ENCODE measurements at places on chromosomes 4 and X.

GRCh38 chrX:13468096-13468495 is 101.3 kb upstream of the EGFL6 start:
- DNase-seq, result peak; percentile 37

DNA sequence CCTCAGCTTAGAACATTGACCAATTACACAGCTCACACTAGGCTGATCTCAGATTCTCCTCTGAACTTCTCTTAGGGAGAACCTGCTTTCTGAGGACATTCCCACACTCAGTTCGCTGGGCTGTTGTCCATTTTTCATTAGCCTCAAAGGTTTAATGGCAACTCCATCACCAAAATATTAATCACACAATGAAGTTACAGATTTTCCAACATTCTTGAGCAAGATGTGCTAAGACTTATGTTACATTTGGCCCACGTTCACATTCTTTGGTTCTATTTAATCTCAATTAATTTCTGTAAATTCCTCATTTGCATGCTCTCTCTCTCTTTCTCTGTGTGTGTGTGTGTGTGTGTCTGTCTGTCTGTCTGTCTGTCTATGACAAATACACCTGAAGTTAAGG is 82.3 kb upstream of the EDNRA start:
- DNase-seq, result no peak

GRCh38 chr4:173478201-173478912 is 51.7 kb downstream of the HAND2 start:
- DNase-seq, result peak; percentile 45

DNA sequence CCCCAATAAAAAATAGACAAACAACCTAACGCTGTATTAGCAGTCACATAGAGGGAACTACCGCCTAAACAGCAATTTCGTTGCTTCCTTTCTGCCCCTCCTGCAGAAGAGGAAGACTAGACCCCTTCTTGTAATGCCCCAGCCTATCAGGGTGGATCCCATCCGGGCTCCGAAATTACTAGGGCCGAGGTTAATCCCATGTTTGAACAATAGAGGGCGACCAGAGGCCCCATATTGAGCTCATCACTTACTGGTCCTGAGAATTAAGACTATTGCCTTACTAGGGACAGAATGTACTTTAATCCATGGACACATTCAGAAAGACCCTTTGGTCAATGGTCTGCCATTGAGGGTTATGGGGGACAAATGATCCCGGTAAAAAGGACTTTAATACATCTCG is 11.8 kb upstream of the ZNF630 start:
- DNase-seq, result peak; percentile 41

- no peak for DNase-seq
Observed at GRCh38 chr4:911871-912490, 20.1 kb downstream of the GAK start.

- no peak for DNase-seq
Observed at GRCh38 chr4:3234171-3235029, 14.6 kb upstream of the MSANTD1 start.

DNA sequence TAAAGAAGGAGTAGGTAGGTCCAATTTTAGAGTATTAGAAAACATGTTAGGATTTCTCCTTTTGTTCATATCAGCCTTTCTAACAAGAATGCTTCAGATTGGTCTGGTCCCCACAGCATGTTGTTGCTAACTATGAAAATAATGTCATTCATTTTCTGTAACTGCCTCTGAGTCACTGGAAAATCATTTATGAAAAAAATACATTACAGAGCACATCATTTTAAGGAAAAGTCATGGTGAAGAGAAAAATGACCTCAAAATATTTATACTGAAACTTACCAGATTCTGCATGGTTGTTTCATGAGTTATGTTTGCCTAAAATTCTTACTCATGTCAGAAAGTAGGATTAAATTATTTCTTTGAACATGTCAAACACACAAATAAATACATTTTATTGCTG is 35.2 kb downstream of the DTHD1 start:
- no peak for DNase-seq

GRCh38 chr4:123889507-123889906 is 492.9 kb downstream of the SPRY1 start:
- DNase-seq, result peak; percentile 10

- no peak for DNase-seq
Observed at GRCh38 chr4:173415092-173415491, 16.2 kb upstream of the SCRG1 start.

DNA sequence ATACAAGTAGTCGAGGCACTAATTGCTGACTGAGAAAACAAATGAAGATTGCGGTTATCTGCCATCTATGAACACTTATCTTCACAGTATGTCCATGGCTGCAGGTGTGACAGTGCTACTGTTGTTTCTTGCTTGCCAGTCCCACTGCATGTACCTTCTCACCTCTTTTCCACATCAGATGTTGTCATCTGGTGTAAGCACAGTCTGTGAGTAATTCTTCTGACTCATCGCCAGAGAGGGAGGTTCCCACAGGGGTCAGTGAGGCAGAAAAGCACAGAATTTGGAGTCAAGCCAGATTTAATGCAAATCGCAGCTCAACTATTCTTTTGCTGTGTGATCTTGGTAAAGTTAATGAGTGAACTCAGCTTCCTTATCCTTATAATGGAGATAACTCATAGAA is 144.4 kb downstream of the GLRA2 start:
- peak; percentile 77 for DNase-seq

GRCh38 chrX:38664285-38664684 is 102.9 kb downstream of the TSPAN7 start:
- DNase-seq, result peak; percentile 36

- DNase-seq, result peak; percentile 34
Observed at GRCh38 chrX:9133426-9133825, 99.5 kb upstream of the FAM9B start.

- DNase-seq, result no peak
Observed at GRCh38 chr4:36322921-36323354, 41.5 kb downstream of the DTHD1 start.

DNA sequence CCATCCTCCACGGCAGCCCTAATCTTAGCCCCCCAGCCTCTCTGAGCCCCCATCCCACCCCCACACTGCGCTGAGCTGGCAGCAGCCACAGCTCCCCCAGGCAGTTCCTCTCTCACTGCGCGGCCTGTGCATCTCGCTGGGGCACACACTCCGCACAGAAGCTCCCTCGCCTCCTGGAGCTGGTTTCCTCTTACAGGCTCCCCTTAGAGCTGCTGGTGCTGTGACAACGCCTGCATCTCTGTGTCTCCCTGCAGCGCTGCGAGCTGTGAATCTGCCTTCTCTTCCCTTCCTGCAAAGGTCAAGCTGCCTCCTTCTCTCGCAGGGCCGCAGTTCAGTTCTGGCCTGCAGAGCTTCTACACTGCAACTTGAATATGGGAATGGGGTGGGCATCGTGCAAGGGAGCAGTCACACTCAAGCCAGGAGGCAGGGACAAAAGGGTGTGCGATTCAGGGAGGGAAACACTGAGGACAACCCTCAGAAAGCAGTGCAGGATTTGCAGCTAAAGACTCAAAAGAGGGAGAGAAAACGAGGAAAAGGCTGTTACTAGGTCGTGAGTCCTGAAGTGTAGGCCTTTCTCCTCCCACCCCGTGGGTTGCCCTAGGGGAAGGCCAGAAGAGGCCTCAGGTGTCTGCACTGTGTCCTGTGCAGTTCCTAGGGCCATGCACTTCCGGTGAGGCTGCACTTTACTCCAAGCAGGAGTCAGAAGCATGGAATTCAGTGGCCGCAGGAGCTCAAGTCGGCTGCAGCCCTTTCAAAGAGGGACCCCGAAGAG is 87.0 kb downstream of the BCOR start:
- DNase-seq, result no peak

DNA sequence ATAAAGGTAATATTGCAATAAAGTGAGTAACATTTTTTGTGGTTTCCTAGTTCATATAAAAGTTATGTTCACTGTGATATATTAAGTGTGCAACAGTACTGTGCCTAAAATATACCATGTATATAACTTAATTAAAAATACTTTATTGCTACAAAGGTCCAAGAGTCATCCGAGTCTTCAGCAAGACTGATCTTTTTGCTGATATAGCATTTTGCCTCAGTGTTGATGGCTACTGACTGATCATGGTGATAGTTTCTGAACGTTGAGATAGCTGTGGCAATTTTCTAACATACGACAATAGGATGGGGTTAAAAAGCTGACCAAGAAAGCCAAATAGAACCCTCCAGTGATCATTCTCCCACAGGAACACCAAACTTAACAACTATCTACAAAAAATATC is 1302.7 kb downstream of the TECRL start:
- DNase-seq, result no peak

DNA sequence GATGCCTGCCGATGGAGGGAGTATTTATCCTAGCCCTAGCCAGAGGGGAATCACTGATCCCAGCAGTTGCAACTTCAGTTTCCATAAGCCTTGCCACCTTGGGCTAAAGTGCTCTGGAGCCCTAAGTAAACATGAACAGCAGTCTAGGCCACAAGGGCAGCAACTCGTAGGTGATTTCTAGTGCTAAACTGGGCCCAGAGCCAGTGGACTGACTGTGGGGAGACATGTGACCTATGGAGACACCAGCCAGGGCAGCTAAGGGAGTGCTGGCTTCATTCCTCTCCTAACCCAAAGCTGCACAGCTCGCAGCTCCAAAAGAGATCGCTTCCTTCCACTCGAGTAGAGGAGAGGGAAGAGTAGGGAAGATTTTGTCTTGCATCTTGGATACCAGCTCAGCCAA is 120.8 kb upstream of the MAGEA10 start:
- no peak for DNase-seq

DNA sequence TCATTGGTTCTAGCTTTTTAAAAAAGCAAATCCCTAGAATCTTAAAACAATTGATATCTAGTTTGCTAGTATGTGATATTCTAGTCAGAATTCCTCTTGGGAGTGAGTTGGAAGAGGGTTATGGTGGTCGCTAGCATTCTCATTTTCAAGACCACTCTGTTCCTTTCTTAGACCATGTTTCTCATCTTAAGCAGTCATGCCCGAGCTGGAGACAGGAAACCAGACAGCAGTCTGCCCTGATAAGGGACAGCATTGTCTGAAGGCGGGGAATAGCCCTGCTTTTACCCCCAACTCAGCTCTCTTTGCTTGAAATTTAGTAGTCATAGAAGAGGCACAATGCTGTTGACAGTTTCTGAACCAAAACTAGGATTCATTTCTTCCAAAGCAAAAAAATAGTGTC is 5.2 kb downstream of the KLF3 start:
- no peak for DNase-seq

DNA sequence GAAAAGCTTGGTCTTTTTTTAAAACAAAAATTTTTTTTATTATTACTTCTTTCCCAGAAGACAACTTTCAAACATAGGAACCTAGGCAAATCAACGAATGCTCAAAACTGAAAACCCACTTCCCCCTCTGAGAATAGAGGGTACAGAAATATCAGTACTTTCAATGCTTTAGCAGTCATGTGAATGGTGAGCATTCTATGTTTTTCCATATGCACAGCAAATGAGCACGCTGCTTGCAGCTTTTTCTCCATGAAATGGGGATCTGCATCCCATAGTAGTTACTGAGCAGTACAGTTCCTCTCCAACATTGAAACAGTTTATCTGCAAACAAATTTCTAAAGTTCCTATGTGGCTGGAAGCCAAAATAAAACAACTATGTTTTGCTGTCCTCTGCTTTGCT is 108.4 kb upstream of the BMP2K start:
- no peak for DNase-seq

DNA sequence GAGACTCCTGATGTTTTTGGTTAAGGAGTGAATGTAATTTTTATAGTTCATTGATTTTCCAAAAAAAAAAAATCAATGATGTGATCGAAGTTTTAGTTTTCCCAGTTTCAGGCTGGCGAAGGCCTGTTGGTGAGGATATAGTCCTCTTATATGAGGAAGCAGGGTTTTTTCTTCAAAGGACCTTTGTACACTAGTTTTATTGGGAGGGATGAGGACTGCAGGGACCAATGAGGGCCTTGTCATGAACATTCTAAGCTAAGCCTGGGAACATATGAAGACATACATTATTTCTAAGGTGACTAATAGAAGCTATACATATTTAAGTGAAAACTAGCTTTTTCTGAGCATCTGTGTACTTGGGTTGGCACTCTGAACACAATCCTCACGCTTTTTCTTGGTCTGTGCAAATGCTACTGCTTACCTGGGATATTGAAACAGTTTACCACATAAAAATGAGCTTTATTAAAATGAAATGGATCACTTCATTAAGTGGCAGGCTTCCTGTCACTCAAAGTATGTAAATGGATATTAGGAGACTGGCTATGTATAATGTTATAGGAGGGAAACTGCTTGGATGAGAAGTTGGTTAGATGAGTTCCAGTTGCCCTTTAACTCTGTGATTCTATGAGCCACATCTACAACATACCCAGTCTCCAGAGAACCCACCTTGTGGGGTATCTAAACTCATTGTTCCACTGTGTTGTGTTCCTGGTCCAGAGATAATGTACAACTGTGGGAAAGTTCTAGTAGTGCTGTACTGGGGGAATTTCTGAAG is 43.5 kb downstream of the SLC4A4 start:
- no peak for DNase-seq

- DNase-seq, result no peak
Observed at GRCh38 chr4:41322617-41323016, 65.9 kb downstream of the UCHL1 start.

DNA sequence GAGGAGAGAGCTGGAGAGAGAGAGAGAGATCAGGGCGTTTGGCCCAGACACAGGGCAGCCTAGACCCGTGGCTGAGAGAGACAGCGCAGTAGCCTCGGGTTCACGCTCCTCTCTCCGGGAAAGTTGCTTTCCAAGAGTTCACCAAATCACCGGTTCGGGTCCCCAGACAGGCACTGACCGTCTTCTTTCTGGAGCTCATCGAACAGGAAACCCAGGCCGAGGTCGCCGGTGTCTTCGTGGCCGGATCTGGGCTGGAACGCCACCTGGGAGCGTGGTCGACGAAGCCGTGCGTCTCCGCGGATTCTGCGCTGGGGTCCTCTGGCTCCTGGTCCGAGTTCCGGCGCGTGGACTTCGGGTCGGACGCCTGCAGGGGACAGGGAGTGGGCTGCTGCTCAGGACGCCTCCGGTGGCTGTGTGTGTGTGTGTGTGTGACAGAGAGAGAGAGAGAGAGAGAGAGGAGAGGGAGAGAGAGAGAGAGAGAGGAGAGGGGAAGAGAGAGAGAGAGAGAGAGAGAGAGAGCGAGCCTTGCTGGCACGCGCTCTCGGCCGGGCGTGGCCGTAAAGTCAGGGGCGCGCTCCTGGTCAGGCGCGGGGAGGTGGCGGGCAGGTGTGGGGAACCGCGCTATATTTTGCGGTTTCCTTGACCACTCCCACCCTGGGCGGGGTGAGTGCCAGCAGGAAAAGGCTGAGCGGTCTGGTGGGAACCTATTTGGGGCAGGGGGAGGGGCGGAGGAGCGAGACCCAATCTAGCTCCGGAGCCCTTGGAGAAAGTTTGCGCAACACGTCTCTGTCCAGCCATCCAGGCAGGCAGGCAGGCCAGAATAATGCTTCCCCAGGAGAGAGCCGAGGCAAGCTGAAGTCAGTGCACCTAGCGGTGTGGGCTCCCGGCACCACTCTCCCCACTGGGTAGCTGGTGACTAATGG is 62.1 kb downstream of the RHOXF2B start:
- no peak for DNase-seq

DNA sequence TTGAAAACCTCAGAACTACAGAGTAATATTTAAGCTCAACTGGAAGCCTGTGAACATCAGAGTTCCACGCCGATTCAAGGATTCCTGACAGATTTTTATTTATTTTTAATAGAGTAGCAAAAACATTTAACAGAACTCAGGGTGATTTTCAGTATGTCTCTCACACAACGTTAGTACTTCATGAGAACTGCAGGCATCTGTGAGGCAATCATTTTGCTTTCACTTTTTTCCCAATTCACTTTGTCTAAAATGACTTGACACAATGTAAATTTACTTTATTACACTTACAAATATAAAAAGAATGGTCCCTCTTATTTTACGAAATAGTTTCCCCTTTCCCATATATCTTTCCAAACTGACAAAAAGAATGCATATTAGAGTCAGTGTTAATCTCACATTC is 869.5 kb upstream of the EPHA5 start:
- DNase-seq, result peak; percentile 20

GRCh38 chrX:18833071-18833731 is 125.8 kb downstream of the PPEF1 start:
- DNase-seq, result peak; percentile 75
